CD4-positive, alpha-beta T cell treated with Interleukin-10 for 1 hour (primary cell): ENCODE measurements at places on chromosomes 5 and 9.
A peak's percentile ranks its signal among the peaks of the same experiment; 100 is the strongest.

GRCh38 chr5:179765400-179765799 lies 28.4 kb upstream of the LTC4S start:
- DNase-seq, result no peak

GRCh38 chr9:21695443-21695842 lies 107.0 kb upstream of the MTAP start:
- no peak for DNase-seq

GRCh38 chr9:2157277-2158110 lies 142.3 kb downstream of the SMARCA2 start:
- peak; percentile 21 for DNase-seq

GRCh38 chr9:127388037-127388855 lies 8.7 kb upstream of the SLC2A8 start:
- peak; percentile 89 for DNase-seq

DNA sequence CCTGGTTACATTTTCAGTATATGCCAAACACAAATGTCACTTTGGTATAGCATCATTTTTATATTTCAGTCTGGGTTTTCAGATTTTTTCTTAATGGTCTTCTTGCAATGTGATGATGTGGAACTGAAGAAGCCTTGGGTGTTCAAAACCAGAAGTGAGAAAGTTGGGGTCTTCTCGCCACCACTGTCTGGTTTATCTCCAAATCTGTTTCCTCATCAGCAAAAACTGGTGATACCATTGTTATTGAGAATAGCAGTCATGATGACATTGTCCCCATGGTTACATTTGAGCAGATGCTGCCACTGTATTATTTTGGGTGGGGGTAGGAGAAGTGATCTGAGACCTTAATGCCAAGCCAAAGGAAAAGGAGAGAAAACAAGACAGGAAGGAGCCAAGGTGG lies 85.9 kb upstream of the MAP3K1 start:
- DNase-seq, result peak; percentile 15

- no peak for DNase-seq
Measured at GRCh38 chr5:97111616-97112015, 30.8 kb downstream of the LIX1 start.

- DNase-seq, result no peak
Measured at GRCh38 chr5:147690595-147690994, 91.9 kb downstream of the JAKMIP2 start.

DNA sequence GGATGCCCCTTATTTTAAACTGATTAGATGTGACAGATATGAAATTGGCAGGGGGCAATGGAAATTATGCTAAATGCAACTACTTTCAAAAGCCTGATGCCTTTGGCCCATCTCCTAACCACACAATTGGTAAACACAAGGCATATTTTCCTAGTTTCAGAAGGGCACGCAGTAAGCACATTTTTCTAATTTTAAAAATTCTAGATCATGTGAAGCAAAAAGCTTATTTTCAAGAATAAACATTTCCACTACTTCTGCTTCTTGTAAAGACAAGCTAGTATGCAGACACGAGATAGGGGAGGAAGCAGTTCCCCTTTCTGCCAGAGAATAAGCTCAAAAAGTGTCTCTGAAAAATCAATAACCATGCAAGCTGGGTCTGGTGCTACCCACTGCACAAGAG lies 67.7 kb downstream of the ABCA1 start:
- no peak for DNase-seq

GRCh38 chr9:19999491-20000057 lies 210.7 kb upstream of the SLC24A2 start:
- peak; percentile 21 for DNase-seq

DNA sequence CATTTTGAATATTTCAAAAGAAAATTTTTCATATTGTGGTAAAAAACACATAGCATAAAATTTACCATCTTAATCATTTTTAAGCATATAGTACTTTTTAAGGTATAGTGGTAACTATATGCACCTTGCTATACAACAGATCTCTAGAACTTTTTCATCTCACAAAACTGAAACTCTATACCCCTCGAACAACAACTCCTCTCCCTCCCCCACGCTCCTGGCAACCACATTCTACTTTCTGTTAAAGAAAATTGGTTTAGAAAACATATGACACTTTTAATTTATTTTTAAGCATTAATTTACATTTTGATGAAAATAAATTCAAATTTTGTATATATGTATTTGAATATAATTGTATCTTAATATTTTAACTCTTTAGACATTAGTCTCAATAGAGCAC lies 147.2 kb upstream of the EFNA5 start:
- no peak for DNase-seq

DNA sequence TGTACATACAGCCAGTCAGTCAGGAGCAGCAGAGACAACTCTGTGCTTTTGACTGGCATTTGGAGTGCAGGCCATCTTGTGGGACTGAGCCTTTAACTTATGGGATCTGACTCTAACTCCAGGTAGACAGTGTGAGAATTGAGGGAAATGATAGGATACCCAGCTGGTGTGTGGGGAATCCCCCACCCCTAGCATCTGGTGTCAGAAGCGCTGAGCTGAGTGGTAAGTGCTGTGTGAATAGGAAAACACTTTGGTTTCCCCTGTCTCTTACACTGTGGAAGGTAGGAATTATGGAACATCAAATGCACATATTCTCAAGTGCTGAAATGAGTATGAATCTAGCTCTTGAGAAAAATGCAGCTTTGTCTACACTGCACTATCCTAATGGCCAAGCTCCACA lies 43.9 kb downstream of the CCDC125 start:
- DNase-seq, result no peak

- no peak for DNase-seq
Measured at GRCh38 chr5:135253601-135254178, 145.3 kb downstream of the MACROH2A1 start.

- no peak for DNase-seq
Measured at GRCh38 chr9:107142896-107143603, 140.0 kb upstream of the RAD23B start.

- DNase-seq, result no peak
Measured at GRCh38 chr9:95754533-95755420, 120.7 kb upstream of the ERCC6L2 start.

- DNase-seq, result no peak
Measured at GRCh38 chr5:61346511-61346910, 14.5 kb downstream of the ZSWIM6 start.

GRCh38 chr5:66597183-66597757 lies 1.1 kb downstream of the MAST4 start:
- DNase-seq, result no peak

DNA sequence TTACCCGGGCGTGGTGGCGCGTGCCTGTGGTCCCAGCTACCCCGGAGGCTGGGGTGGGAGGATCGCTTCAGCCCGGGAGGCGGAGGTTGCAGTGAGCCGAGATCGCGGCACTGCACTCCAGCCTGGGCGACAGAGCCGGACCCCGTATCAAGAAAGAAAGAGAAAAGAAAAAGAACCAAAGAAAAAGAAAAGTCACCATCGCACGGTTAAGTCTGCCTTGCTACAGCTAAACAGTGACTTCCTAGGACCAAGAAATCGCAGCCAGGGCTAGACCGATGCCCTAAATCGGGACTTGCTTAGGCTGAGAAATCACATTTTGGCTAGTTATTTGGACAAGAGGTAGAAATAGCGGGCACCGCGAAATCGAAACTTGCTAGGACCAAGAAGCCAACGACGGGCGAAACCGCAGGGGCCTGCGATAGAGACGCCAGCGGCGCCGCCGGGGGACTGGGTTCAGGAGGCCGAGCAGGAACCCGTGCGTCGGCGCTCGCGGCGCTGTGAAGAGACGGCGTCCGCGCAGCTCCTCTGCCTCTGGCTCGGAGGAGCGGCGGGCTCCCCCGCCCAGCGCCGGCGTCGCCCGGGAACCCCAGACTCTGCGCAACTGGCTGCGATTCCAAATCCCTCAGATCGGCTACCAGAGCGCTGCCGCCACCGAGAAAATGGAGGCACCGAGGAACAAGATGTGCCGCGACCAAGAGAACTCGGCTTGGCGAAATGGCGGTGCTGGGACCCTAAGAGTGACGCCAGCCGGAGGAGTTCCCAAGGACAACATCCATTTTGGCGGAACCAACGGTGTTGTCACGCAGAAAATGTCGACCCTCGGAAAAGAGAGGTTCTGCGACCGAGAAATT lies 26.1 kb upstream of the ANXA2R start:
- DNase-seq, result peak; percentile 81

GRCh38 chr5:10451137-10451824 lies 9.6 kb downstream of the ROPN1L start:
- DNase-seq, result no peak

GRCh38 chr5:112921026-112921832 lies 798 bp downstream of the REEP5 start:
- peak; percentile 53 for DNase-seq

DNA sequence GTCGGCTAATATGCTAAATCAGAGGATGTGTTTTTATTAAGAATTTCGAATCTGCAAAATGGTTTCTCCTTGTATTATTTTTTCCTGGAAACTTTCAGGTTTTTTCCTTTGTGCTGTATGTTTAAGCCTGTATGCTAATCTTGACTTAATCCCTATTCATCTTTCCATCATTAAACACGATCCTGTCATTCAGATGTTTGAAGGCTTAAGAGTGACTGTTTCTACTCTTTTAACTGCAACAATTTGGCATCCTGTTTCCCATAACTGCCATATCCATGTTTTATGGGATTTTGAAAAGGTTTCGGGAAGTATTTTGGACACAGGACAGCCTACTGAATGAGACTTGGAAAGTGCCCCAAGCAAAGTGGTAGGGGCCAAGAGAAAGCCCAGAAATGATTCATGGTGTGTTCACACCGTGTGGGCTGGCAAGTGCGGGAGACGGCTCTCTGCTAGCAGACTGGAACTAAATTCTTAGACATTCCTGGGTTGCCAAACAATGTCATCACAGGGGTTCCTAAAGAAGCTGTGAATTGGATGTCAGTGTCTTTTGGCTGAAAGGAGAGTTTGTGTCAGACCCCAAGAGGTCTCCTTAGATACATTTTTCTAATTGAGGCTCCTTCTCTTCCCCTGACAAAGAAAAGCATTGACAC lies 125.4 kb upstream of the ADAMTS16 start:
- no peak for DNase-seq

DNA sequence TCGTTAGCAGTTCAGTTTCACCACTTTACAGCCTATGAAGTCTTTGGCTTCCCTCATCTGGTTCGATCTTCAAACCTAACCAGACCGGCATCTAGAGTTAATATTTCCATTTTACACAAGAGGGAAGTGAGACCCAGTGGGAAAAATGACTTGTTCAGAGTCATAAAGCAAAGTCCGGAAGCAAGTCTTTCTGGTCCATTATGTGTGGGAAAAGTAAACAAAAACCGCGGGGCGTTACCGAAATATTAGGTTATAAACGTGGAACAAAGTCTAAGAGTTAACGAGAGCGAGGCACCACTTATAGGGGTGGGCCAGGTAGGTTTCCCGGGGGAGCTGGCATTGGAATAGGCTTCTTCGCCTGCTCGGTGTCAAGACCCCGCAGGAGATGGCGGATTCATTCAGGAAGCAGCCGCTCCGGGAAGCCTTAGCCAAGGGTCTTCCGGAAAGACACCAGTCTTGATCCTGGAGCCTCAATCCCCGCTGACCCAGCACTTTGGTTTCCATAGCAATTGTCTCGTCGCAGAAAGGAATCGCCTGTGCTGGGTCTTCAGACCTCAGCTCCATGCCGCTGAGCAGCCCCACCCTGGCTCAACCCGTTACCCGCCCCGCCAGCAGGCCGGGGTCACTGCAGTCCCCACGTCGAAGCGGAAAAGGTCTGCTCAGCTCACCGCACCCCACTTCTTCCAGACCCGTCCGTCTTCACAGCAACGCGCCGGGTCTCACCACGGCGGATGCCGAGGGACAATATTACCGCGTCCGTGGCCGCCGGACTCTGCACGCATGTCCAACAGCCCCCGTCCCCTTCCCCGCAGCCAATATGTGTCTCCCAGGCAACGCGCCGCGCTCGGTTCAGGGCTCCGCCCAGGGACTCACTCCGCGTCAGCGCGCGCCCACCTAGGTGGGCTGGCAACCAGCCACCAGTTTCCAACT lies at the start of gene C5orf52:
Gene C5orf52 (plus strand): TSS at position 872 of the 930 bp plus-strand sequence. CDS start 82 bp downstream, outside the sequence.
- peak; percentile 16 for DNase-seq

DNA sequence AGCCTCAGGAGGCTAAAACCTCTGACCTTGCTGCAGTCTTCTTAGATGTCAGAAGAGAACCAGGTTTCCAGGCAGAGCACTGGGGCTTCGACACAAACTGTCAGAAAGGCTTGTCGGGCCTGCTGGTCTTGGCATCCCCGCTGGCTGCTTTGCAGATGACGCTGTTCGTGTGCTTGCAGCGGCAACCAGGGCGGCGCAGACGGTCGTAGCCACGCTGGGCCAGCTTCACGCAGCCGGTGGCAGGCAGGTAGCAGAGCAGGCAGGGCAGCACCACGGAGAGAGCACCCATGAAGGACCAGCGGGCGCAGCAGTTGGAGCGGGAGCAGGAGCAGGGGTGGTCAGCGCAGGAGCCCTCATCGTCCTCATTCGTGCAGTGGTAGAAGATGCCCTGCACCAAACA lies 10.7 kb downstream of the SPRY4 start:
- no peak for DNase-seq

DNA sequence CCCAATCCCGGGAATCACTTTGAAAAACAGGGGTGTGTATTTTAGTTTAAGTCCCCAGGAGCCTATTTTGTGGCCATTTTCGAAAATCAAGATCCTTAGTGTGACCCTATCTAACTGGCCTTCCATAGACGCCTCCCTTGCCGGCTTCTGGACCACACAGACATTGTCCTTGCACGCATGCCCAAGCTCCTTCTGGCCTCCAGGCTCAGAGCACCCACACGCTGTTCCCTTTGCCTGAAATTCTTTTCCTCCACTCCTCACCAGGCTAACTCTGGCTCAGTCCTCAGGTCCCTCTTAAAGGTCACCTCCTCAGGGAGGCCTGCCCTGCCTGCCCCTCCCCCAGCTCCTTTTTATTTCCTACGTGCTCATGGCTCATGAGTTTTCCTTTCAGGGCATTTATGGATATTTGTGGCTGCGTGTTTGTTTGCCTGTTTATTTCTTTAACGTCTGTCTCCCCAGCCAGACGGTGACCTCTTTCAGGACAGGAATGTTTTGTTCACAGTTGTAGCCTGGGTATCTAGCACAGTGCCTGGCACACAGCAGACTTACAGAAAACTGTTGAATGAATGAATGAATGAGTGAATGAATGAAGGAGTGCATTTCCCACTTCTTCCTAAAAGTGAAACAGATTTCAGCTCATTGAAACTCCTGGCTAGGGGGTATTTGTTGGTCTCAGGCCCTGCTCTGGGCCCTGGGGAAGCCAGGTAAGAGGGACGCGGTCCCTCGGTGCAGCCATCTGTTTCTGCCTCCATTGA lies 79.1 kb upstream of the IER5L start:
- DNase-seq, result no peak

GRCh38 chr9:31808766-31809165 lies 575.7 kb upstream of the ACO1 start:
- DNase-seq, result no peak

DNA sequence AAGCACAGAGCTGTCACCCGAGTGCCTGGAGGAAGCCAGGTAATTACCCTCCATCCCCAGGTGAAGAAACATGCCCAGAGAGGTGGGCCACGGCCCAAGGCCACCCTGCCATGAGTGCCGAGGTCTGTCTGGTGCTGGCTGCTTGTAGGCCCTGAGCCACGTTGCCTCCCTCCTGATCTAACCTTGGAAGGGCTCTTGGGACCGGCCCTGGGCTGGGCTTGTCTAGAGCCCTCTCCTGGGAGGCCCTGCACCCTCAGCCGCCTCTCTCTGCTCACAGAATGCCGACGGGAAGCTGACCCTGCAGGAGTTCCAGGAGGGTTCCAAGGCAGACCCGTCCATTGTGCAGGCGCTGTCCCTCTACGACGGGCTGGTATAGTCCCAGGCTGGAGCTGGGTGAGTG lies 39.4 kb upstream of the HMCN2 start:
- no peak for DNase-seq
